NCI-H2029 treated with DMSO at 0.1 percent for 48 hours (cell line): ENCODE measurements at places on chromosomes 1 and 21.

- no peak for DNase-seq
Measured at GRCh38 chr1:175822580-175822979, 79.2 kb upstream of the TNR start.

DNA sequence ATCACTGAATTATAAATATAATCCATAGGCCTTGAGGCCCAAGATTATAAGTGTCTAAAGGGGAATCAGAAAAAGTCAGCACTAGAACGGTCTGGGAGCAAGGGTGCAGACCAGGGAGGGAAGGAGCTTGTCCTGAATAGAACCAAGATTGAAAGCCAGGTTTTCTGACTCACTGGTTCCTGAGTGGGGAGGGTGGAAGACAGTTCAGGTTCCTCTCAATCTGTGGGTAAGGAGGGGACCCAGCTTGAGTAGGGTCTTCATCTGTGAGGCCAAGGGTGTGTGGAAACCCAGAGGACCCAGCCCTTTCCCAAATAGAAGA is 842 bp downstream of the LENEP start:
- no peak for DNase-seq

GRCh38 chr1:243292117-243292516 is 36.3 kb downstream of the SDCCAG8 start:
- DNase-seq = no peak

DNA sequence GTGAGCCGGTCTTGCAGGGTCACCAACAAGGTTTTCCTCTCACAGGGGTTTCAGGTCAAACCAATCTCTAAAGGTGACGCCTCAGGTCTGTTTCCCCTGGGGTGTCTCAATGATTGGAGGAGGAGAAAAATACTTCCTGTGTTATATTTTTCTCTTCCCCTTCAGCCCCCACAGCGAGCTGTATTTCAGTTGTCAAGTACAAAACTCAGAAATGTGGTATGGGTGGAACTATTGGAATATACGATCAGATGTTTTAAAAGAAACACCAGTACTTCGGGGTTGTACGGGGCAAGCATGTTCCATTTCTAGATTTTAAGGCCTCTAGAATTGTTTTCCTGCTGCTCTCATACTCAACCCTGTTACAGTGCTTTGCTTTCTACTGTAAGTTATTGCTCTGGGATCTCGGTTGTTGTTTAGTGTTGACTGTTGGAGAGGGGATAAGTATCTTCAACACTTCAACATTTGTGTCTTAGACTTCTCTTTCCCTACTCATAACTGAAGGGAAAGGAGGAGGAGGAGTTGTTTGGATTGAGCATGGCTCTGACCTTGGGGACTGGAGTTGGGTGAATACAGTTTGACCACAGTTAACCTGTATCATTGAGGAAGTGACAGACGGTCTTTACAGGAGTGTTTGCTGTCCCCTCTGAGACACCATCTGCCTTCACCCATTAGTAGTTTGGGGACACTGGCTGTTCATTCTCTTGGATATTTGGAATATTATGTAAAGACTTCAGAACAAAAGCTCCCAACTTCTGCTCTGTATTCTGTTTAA is 2.0 kb downstream of the MAPKAPK2 start:
- no peak for DNase-seq

GRCh38 chr1:213366141-213366831 is 315.2 kb downstream of the RPS6KC1 start:
- no peak for DNase-seq
